ENCODE measurements at places on chromosomes 13 and 19. TPM values are rescaled to one million over a fixed set of nuclear protein-coding genes. Genes with fewer than 3 reads are reported as not detected.

GRCh38 chr13:41820581-41821237, 140.2 kb downstream of the VWA8 start:
- no peak for DNase-seq

GRCh38 chr19:30065680-30066606, 123.9 kb downstream of the URI1 start:
- no peak for DNase-seq

DNA sequence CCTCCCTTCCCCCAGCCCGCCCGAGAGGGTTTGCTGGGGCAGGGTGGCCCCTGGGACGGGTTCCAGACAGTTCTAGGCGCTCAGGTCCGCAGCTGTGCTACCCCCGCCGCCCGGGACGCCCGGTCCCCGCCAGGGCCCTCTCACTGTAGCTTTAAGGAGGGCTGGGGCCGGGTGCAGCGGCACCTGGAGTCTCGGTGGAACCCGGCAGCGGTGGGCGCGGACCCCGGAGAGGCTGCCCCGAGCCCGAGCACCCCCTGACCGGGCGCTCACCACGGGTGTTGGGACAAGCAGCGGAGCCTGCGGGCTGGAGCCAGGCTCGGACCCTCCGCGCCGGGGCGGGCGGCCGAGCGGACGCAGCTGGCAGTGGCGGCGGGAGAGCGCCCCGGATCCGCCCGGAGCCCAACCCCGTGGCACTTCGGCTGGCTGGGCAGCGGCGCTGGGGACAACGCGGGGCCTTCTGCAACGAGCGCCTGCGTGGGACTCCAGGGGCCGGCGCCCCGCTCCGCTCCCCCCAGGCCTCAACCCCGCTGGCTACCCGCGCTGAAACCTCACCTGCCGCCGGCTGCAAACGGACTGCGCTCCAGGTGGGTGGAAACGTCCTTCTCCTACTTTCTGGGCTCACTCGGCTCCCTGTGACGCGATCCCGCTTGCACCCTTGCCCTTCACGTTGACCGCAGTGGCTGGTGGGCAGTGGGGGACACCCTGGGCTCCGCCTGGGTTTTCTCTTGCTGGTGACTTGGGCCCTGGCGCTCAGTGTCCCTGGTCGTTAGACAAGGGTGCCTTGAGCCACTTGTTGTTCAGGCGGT, 81.1 kb downstream of the ZNF429 start:
- no peak for DNase-seq

DNA sequence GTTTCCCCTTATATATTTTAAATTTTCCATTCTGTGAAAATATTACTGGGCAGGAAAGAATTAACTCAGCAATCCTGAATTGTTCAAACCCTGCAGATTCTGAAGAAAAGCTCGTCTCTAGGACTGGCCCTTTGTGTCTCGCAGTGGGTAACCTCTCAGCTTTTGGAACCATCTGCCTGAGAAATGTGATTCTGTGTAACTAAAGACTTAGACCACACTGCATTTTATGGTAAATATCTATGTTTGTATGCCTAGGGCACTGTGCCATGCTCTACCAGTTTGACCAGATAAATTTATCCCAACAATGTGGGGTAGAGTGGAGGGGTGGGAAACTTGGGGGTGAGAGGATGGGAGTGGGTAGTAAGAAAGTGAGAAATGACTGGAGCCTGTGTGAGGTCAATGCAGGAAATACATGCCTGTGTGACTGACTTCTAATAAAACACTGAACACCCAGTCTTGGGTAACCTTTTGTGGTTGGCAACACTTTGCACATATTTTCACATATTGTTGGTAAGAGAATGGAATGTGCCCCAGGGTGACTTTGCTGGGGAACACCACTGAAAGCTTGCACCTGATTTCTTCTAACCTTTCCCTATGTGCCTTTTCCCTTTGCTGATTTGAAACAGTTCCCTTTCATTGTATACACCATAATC, 1181.9 kb downstream of the OLFM4 start:
- DNase-seq: no peak

The PLK5 gene
- total RNA-seq: not detected

The PSG2 gene
- not detected for total RNA-seq

DNA sequence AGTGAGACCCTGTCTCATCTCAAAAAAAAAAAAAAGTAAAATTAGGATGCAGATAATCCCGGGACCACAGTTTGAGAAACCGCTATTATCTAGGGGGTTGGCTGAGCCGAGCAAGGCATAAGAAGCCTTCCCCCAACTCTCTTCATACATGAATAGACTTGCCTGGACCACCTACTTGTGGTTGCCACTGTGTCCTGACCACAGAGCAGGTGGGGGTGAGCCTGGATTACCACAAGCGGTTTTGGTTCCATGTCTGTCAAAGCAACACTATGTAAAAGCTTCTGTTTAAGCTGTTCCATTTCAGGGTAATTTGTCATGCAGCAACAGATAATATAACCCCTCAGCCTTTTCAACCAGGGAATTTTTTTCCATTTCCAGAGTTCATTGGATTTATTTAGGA, 3.3 kb upstream of the NAPA start:
- peak; percentile 94 for DNase-seq

DNA sequence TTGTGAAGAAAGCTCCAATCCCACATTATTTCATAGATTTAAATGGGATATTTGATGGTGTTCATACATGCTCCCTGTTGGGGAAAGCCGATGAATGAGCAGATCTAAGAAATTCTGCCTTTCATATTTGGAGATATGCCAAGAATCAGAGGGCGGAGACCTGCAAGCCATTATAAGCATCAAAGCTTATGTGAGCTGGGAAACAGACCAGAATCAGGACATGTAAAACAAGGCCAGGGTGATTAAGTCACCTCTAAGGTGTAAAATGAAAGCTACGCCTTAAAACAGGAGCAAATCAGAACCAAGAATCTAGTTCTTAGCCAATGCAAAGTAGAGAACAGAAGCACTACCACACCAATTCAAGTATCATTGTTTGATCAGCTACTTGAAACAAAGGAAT, 392.4 kb downstream of the DCT start:
- no peak for DNase-seq

DNA sequence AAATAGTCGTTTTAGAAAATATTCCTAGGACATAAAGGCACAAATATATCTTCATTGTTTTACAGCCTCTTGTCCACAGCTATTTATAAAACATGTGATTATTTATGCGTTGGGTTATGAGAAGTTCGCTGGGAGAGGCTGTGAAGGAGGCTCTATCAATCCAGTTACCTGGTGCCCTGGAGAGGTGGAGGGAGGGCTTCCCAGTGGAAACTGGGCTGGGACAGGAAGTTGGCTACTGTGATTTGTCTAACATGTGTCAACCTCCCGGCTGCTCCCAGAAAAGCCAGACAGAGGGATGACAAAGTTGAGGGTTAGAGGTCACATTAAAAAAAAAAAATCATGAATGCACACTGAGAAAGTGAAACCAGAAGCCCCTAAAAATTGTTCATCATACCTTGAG, 346.5 kb downstream of the ZNF536 start:
- DNase-seq: peak; percentile 66
